ENCODE measurements at places on chromosomes 3 and 15.

- H3K27me3 ChIP-seq, result no peaks in the 10 kb centered on the region
- no peaks in the 10 kb centered on the region for H3K36me3 ChIP-seq
- H3K4me1 ChIP-seq, result peaks cover 18% of the 10 kb centered on the region
Measured at GRCh38 chr15:48416301-48416700, 85.1 kb downstream of the DUT start.

GRCh38 chr15:73940061-73940981, 14.1 kb downstream of the LOXL1 start:
- H3K27ac ChIP-seq, result no peak overlapping the region
- no peak overlapping the region for H3K4me3 ChIP-seq
- no peaks in the 10 kb centered on the region for H3K27me3 ChIP-seq

- H3K4me3 ChIP-seq, result no peak overlapping the region
- H3K27ac ChIP-seq, result peak overlapping the region; percentile 28
- H3K4me1 ChIP-seq, result peaks cover 16% of the 10 kb centered on the region
- no peaks in the 10 kb centered on the region for H3K27me3 ChIP-seq
Measured at GRCh38 chr3:31634476-31634875, 101.8 kb downstream of the STT3B start.

- no peaks in the 10 kb centered on the region for H3K36me3 ChIP-seq
- no peak for DNase-seq
- no peak overlapping the region for H3K4me3 ChIP-seq
- H3K4me1 ChIP-seq, result no peaks in the 10 kb centered on the region
- H3K27me3 ChIP-seq, result no peaks in the 10 kb centered on the region
Measured at GRCh38 chr3:169215461-169216352, 447.8 kb downstream of the MECOM start.

- no peaks in the 10 kb centered on the region for H3K36me3 ChIP-seq
- H3K4me3 ChIP-seq, result no peak overlapping the region
- no peak for DNase-seq
- H3K4me1 ChIP-seq, result no peaks in the 10 kb centered on the region
- H3K27ac ChIP-seq, result no peak overlapping the region
Measured at GRCh38 chr3:195071011-195071728, 199.8 kb downstream of the XXYLT1 start.

DNA sequence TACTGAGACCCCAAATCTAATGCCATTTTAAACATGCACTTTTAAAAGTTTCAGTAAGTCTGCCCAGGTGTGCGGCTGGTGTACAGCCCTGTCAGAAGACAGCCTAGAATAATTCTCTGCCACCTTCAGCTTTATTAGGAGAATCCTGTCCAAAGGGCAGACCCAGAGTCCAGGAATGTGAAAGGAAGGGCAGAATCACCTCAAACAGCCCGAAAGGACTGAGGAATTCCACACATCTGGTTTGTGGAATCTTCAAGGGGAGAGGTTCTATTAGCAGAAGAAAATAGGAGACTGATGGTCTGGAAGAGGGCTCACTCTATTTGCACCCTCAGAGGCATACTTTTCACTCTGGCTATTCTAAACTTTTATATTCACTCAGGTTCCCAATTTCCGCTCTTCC, 46.6 kb downstream of the TYRO3 start:
- DNase-seq, result no peak
- peaks cover 11% of the 10 kb centered on the region for H3K4me1 ChIP-seq
- H3K27ac ChIP-seq, result no peak overlapping the region
- no peak overlapping the region for H3K4me3 ChIP-seq
- no peaks in the 10 kb centered on the region for H3K36me3 ChIP-seq

DNA sequence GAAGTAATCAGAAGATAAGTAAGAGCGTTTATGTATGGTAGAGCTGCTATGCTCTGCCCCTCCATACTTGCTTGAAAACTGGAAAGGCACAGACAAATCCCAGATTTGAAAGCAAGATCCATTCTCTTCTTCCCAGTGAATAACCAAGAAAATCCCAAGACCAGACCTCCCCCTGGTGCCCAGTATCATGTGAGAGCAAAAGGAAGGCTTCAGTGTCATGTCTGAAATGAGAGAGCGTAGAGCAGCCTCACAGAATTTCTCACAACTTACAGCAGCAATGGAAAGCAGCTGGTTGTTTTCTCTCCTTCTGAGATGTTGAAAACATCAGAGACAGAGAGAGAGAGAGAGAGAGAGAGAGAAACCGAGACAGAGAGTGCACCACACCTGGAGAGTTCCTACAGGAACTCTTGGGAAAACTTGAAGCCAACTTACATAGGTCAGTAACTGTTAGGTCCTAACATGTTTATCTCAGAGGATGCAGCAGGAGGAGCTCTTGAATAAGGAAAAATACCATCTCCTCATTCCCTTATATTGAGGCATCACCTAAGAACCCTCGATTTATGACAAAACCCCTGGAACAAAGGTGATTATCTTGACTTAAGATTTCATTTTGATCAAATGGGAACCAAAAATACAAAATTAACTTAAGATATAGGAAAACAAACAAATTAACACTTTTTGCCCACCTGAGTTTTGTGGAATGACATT, 273.3 kb downstream of the NSUN3 start:
- H3K4me1 ChIP-seq, result no peaks in the 10 kb centered on the region
- no peaks in the 10 kb centered on the region for H3K27me3 ChIP-seq
- no peak overlapping the region for H3K4me3 ChIP-seq
- H3K36me3 ChIP-seq, result no peaks in the 10 kb centered on the region

DNA sequence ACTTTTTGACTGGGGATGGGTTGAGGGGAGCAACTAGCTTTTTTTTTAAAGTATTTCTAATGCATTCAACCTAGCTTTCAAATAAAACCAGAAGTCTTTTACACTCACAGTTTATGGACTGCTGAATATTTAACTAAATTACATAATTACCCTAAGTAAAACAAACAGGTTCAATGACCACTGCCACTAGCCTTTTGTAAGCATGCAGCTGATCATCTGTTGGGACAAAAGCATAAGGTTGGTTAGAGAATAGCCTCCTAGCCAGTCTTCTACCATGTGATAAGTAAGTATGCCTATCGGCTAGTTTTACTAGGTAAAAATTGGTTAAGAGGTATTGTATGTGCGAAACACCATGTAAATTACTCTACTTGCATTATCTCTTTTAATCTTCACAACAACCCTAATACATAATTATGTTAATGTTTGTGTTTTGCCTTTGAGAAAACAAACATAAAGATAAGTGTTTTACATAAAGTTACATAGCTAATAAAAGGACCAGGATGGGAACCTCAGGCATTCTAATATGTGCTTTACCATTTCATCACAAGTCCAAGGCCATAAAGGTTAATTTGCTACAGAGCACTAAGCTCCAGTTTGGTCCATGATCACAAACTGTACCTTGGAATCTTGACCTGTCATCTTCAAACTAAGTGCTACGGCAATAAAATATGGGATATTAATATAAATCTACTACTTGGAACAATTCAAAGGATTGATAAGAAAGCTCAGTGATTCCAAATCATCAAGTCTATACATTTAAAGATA, 13.2 kb downstream of the PFN2 start:
- H3K36me3 ChIP-seq, result peaks cover 3% of the 10 kb centered on the region
- no peak for DNase-seq
- H3K4me3 ChIP-seq, result no peak overlapping the region
- peaks cover 5% of the 10 kb centered on the region for H3K4me1 ChIP-seq

GRCh38 chr3:182568876-182569275, 224.4 kb upstream of the ATP11B start:
- no peaks in the 10 kb centered on the region for H3K27me3 ChIP-seq
- no peak for DNase-seq
- H3K4me3 ChIP-seq, result no peak overlapping the region
- H3K27ac ChIP-seq, result no peak overlapping the region
- no peaks in the 10 kb centered on the region for H3K36me3 ChIP-seq
